ENCODE measurements at places on chromosomes 2 and 18.

DNA sequence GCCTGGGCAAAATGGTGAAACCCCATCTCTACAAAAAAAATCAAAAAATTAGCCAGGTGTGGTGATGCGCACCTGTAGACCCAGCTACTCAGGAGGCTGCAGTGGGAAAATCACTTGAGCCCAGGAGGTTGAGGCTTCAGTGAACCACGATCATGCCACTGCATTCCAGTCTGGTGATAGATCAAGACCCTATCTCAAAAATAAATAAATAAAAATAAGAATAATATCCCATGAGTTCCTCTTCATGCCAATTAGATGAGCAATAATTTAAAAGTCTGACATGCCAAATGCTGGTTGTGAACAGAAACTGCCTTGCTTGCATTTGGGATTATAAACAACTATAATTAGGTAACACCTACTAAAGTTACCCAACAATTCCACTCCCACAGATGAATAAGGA lies 22.1 kb upstream of the ANKRD44 start:
- no peak for DNase-seq

GRCh38 chr2:34294961-34295360 lies 695.9 kb upstream of the FAM98A start:
- no peak for DNase-seq

DNA sequence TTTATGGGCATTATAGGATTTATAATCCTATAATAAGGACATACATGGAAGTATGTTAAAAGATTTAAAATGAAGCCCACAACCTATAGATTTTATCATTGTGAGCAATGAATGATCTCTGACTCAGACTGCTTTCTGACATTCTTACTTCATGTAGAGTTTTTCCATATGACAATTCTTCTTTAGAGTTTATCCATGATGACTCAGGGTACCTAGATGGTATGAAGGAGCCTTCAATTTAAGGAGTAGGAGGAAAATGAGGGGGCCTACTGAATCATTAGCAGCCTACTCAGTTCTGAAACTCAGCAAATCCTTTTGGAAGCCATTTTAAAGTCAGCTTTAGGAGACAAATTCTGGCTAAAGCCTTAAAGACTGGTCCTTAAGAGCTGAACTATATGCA lies 10.4 kb downstream of the PELI1 start:
- no peak for DNase-seq

GRCh38 chr2:129058981-129059380 lies 740.3 kb upstream of the HS6ST1 start:
- DNase-seq, result peak; percentile 49
